ENCODE measurements at places on chromosomes 5 and 9.

DNA sequence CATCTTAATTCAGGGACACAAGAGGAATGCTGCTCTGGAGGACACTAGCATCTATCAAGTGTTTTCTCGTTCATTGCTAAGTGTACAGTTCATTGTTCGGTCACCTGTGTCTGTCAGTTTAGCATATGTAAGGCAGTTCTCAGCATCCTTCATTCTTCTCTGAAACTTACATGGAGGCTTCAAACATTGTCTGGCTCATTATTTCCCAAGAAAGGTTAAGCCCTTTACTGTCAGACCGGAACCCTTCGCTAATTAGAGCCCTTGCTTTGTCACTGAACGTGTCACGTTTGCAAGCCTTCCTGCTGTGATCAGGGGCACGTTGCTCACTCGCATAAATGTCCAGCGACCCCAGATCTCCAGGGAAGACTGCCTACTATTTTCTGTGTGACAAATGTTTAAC, 62.3 kb upstream of the RIOK2 start:
- DNase-seq = no peak

DNA sequence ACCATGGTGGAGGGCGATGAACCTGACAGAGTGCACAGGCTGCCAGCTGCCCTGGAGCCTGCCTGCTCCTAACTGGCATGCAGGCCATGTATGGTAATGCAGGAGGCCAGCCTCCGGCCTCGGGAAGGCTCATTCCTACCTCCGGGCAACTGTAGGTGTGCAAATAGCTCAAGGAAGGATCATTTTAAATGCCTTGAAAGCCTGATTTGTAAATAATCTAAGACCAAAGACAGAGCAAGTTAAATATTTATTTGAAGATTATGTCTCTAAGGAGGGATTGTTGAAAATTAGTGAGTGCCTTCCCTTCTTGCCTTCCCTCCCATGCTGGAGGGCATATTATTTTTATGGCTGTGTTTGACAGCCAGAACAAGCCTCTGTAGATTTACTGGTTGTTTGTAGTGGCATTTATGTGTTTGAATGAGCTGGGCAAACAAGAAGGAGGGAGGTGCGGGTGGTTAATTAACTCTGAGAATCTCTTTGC, 285.7 kb upstream of the TUT7 start:
- DNase-seq = no peak

DNA sequence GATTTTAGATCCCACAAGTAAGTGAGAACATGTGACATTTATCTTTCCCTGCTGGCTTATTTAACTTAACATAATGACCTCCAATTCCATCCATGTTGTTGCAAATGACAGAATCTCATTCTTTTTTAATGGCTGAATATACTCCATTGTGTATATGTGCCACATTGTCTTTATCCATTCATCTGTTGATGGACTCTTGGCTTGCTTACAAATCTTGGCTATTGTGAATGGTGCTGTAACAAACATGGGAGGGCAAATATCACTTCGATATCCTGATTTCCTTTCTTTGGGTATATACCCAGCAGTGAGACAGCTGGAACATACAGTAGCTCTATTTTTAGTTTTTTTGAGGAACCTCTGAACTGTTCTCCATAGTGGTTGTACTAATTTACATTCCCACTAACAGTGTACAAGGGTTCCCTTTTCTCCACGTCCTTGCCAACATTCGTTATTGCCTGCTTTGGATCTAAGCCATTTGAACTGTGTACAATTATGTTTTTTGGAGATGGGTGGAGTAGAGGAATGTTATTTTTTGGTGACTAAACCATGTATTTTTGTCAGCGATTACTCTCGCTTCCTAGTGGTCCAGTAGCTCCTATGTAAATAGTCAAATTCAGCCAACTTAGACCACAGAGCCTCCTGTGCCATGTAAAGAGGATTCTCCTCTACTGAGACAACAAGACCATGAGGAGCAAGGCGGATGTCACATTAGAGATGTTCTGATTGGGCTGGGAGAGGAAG, 60.6 kb downstream of the TNFSF15 start:
- no peak for DNase-seq

DNA sequence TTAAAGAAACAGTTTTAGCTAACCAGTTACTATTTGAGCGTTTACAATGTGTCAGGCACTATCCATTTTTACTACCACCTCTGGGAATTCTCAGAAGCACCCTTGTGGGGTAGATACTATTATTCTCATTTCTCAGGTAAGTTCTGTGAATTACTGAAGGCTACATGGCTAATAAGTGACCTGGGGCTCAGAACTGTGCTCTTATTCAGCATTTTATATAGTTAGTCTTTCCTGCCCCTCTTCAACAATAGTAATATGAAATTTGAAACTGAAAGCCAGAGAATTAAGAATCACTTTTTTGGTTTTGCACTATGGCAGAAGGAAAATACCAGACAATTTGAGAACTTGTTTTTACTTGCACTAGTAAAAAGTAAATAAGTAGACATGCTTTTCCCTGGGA, 11.8 kb downstream of the ELL2 start:
- DNase-seq = no peak

- peak; percentile 18 for DNase-seq
Measured at GRCh38 chr5:135456238-135457099, 4.3 kb upstream of the TIFAB start.

DNA sequence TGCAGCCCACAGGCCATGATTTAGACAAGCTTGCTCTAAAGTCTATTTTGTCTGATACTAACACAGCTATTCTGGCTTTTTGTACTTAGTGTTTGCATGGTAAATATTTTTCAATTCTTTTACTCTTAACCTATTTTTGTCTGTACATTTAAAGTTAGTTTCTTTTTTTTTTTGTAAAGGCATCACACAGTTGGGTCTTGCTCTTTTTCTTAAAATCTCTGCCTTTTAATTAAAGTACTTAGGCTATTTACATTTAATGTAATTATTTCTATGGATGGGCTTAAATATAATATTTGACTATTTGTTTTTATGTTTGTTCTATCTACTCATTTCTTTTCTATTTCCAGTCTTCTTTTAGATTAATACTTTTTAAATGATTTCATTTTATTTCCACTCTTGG, 49.7 kb upstream of the MAST4 start:
- DNase-seq = no peak

- DNase-seq = no peak
Measured at GRCh38 chr5:2330325-2331130, 420.9 kb downstream of the IRX2 start.

DNA sequence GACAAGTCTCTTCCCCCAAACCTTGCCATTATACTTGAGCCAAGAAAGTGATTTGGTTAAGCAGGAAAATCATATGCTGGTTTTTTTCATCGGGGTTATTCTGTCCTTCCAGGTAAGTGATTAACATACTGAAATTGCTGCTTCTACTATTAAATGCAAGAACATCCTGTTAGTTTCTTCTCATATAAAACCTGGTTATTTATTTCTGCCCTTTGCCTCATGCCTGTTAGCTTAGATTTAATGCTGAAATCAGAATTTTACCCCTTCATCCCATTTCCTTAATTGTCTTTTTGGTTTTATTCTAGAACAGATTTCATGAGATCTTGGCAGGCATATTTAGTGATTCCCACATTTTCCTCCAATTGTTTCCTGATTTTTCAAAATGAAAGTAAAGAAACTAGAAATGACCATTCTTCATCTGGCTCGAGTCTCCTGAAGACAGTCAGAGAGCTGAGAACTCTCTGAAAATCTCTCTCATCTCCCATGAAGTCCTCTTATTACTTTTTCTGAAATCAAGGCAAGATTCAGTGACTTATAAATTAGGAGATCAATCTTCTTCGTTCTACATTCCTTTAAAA, 132.9 kb downstream of the NFIB start:
- DNase-seq = no peak

- DNase-seq = no peak
Measured at GRCh38 chr5:76040806-76041205, 42.4 kb upstream of the SV2C start.

DNA sequence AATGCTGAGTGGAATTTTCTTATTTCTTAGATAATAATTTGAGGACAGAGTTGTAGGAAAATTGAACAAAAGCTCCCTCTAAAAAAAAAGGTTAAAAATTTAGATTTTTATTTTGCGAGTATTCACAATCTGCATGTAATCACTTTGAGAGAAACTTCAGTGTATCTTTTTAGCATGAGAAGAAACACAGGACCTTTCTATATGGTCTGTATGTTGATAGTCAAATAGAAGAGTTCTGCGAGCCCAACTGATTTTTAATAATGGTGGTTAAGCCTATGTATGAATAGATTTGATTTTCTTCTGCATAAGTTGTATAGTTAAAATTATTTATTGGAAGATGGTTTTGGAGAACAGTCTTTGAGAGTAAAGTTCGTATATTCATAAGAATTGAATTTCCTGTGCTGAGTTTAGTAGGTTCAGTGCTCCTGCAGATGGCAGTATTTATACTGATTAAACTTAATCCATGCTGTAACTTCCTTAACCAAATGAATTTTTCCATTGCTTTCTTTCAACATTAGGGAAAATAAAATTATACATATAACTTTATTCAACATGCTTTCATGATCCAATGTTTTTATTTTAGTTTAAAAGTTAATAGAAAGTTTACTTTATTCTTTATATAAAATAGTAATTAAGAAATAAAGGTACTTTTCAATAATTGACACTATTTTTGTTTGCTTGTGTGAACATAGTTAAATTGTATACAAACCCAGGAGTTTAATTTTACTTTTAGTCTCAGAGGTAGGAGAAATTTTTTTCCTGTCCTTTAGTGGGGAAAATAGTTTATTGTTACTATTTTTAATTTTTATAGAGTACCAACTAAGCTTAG, 19.6 kb downstream of the TCERG1 start:
- no peak for DNase-seq

GRCh38 chr9:128408963-128409431, 11.7 kb upstream of the CERCAM start:
- no peak for DNase-seq

DNA sequence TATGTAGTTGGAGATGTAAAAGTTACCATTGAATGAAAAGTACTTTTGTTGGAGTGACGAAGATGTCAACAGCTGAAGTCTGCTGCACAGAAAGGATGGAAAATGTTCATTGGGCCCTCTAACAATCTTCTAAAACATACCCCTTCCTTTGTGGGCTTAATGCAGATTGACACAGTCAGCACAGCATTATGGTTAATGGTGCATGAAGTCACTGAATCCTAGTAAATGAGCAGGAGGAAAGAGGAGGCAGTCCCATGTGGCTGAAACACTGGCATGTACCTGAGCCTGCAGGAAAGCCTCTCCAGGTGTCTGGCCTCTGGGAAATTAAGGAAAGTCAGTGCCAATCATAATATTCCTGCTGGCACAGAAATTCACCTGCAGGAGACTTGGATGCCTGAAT, 153.8 kb downstream of the ARL15 start:
- DNase-seq = no peak

DNA sequence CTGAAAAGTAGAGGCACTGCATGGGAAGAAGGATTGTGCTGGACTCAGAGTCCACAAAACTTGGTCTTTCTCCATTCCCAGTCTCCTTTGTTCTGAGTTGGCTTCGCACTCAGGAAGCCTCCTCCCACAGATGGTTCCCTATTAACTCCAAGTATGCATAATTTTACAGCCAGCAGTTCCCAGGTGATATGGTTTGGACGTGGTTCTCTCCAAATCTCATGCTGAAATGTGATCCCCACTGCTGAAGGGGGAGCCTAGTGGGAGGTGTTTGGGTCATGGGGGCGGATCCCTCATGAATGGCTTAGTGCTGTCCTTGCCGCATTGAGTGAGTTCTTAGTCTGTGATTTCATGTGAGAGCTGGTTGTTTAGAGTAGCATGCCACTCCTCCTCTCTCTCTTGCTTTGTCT, 86.6 kb downstream of the FEM1C start:
- DNase-seq = no peak

DNA sequence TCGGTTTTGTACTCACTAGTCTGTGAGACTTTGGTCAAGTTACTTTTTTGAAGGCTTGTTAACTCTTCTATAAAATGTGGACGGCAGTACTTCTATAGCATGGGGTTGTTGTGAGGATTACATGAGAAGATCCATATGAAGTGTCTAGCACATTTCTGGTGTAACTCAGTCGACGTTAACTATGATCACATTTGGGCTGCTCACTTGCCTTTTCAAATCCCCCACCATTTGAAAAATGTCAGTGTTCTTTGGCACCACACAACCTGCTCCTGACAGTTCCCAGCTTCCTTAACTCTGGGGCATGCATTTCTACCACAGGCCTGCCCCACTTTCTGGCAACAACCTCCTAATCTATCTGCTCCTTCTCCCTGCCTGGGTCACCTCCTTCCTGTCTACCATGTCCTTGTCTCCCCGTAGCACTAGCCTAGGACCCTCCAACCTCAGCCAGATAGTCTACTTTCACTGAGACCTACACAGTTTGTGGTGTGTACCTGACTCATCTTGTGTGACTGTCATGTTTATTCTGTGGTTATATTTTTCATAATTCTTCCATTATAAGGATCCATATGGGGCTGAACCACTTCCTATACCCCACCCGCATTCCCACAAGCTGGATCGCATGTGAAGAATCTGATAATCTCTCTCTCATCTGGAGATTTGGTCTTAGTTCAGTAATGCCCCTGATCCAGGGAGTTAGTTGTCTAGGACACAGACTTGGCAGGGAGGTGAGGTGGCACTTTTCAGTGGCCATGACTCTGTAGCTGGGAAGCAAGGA, 30.2 kb upstream of the BASP1 start:
- DNase-seq = no peak

DNA sequence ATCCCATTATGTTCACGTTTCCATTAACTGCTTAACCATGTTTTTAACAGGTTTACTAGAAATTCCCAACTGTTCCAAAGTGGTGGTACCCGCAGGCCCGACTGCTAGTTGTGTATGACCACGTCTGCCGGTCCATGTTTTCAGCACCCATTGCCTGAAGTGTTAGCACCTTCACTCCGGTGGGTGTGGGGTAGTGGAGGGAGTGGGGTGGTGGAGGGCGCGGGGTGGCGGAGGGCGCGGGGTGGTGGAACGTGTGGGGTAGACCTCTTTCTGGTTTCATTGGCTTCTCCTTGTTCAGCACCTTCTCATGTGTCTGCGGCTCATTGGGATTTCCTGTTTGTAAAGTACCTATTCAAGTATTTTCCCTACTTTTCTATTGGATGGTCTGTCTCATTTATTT, 37.7 kb downstream of the TPPP start:
- DNase-seq = no peak

GRCh38 chr9:92954049-92954861, 6.9 kb downstream of the FGD3 start:
- peak; percentile 92 for DNase-seq

DNA sequence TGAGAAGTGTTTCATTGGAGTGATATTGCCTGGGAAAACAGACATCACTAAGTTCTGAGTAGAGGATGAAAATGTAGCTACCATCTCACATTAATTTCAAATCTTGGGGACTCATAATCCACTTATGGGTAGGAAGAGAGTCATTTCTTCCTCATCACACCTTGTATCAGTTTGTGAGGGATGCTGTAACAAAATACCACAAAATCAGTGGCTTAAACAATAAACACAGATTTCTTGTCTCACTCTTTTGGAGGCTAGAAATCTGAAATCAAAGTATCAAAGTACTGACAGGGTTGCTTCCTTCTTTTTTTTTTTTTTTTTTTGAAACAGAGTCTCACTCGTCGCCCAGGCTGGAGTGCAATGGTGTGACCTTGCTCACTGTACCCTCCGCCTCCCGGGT, 3.4 kb downstream of the CARD6 start:
- no peak for DNase-seq

GRCh38 chr9:35333551-35333950, 156.4 kb upstream of the RUSC2 start:
- no peak for DNase-seq
